ENCODE measurements at places on chromosomes 6 and 20.

DNA sequence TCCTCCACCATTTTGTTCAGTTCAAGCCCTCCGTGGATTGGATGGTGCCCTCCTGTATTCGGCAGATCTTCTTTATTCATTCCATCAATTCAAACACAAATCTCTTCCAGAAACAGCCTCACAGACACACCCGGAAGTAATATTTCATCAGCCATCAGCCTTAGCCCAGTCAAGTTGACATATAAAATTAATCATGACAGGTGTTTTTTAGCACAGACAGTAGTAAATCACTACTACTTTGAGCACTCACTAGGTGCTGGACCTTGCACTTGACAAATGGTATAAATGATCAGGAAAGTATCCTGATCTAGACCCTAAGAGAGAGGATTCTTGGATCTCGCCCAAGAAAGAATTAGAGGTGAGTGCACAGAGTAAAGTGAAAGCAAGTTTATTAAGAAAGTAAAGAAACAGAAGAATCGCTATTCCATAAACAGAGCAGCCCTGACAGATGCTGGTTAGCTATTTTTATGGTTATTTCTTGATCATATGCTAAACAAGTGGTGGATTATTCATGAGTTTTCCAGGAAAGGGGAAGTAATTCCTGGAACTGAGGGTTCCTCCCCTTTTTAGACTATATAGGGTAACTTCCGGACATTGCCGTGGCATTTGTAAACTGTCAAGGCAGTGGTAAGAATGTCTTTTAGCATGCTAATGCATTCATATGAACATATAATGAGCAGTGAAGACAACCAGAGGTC lies 194.6 kb upstream of the LAMP5 start:
- DNase-seq: no peak

DNA sequence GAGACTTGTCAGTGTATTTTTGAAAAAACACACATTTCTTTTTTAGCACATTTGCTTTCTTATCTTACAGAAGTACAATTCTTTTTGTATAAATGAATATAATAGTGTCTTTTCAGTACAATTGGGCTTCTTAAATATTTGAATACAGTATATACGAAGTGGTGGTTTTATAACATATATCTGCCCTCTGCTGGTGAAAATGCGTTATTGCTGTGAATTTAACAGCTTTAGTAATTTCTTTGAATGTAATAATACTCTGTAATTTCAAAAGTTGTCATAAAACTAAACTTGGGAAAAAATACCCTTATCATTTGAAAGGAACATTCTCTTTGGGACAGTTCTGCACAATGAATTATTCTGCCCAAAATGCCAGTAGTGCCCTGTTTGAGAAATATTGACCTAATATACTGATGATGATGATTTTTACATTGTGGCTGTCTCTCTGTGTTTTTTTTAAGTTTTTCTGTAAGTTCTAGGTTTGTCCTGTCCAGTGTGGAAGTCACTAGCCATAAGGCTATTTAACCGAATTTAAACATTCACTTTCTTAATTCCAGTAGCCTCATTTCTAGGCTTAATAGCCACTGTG lies 19.0 kb downstream of the SMAP1 start:
- DNase-seq: no peak

- no peak for DNase-seq
These were observed 174.7 kb downstream of the PREX1 start for GRCh38 chr20:48652961-48653705.

GRCh38 chr6:40719671-40720374 lies 132.7 kb upstream of the LRFN2 start:
- no peak for DNase-seq

DNA sequence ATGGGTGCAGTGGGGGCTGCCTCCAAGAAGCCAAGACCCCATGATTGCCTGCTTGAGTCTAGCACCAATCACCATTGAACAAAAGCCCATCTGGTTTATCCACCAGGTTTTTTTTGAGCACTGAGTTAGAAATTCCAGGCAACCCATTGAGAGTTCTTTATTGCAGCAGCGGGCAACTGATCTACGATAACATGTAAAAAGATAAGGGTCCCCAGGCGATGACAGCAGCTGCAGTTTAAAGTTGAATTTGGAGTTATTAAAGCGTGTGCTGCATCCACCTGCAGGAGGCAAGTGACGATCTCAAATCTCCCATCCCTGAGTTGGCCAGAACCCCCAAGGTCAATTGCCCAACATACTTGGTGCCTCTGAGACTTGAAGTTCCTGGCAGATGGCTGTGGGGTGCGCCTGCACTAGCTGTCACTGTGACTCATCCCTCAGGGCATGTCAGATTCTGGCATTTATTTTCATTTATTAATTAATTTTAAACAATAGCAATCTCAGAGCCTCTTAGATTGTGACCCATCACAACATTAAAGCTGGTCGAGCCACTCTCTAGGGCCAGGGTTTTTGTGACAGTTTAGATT lies 290.4 kb upstream of the SULF2 start:
- no peak for DNase-seq

- DNase-seq: no peak
These were observed 9.5 kb upstream of the SMIM8 start for GRCh38 chr6:87312860-87313259.

GRCh38 chr6:63352544-63353285 lies 32.9 kb upstream of the LGSN start:
- no peak for DNase-seq

DNA sequence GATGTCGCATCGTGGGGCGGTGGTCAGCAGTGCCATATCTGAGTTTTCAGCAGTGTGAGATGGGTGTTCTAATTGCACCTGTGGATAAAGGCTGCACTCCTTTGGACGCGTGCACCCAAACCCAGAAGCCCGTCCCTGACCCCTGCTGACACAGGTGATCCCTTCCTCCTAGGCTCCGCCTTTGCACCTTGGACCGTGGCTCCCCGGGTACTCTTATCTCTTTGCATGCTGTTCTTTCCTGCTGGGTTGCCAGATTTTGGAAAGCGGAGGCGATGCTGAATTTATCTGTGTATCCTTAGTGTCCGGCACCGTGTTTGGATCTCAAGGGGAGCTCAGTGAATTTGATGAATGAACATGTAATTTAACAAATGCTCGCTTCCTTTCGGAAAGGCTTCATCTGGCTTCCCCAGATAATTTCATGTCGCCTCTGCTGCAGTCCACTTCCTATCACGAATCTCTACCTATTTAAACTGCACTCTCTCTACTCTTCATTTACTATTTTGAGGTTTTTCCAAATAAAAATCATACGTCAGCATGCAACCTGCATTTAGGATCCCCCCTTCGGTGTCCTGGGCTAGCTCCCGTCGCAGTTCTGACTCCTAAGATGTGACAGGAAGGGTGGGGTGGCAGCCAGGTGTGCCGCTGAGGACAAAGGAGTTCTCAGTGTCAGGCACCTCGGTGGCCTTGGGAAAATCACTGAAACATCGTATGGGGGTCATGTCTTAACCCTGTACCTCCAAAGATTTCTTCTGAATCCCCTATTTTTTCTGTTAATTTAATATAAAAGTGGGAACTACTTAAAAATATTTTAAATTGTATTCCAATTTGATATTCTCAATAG lies 753 bp upstream of the PERP start:
- no peak for DNase-seq

DNA sequence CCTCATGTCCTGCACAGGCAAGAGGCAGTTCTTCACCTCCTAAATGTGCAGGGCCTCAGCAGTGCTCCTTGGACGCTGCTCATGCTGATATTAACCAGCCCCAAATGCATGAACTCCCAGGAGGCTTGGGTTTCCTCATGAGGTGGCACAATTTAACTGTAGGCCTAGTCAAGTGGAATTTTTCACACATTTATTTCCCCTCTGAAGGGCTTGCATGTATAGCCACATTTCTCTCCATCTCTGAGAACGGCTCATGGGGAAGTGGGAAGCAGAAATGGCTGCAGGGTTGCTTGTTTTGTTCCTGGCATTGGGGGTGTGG lies 72.8 kb upstream of the PAX1 start:
- DNase-seq: no peak

DNA sequence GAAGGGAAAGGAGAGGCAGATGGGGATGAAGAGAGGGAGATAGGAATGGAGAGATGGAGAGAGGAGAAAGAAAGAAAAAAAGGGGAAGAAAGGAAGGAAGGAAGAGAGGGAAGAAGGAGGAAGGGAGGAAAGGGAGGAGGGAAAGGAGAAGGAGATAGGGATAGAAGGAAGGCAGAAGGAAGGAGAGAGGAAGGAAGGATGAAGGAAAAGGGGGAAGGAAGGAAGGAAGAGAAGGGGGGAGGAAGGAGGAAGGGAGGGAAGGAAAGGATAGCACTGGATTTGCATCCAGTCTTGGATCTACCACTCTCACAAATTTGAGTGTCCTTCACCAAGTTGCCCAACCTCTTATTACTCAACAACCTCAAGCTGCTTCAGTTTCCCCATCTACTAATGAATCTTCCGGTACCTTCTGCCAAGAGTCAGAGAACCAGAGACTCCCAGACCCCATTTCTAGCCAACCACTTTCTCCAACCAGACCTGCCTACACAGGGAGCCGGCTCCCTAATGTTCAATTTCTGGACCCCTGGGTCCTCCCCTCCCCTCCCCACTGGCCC lies 79.7 kb upstream of the FOXP4 start:
- DNase-seq: no peak

- no peak for DNase-seq
These were observed 62.4 kb downstream of the ADNP start for GRCh38 chr20:50868509-50869495.

DNA sequence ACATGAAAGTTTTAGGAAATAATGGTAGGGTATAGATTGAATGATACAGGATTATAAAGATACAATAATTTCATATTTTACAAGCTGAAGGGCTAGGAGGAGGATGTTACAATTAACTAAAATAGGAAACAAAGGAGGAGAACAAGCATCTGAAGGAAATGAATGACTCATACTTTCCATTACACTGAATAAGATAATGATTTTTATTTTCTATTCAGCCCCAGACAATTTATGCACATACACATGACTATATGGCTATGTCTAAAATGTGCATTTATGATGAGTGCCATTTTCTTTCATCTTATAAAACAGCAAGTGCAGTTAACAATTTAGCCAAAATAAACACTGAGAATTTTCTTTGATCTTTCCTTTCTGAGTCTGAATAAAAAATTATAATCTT lies 994.6 kb upstream of the ADGRB3 start:
- no peak for DNase-seq

DNA sequence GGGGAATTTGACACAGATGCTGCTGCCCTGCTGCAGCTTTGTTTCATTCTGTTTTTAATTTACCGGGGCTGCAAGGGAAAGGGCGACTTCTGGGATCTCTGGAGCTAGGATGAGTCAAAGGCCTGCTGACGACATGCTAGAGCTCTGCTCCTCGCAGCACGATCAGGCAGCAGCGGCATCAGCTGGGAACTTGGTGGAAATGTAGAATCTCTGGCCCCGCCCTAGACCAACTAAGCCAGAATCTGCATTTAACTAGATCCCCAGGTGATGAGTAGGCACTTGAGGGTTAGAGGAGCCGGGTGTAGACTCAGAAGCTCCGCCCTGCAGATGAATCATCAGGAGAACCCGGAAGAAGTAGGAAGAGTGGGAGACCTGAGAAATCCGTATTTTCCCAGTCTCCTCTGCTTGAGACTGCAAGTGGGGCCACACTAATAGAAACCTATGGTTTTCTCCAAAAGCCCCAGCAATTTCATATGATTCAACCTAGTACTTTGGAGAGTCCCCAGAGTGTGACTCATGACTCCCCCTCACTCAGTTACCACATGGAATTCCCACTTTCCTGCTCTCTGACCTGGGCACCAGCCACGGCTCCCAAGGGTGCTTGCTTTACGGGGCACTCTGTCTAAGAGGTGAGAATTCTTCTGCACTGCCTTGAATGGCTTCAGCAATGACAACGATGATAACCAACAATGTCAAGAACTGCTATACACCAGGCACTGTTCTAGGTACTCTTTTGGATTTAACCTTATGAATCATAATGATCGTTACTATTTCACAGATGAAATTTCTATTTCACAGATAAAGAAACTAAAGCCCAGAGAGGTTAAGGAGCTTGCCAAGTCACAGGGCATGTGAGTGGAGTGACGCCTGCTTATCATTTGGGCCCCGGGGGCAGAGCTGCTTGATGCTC lies 18.1 kb downstream of the TUBB2B start:
- no peak for DNase-seq

DNA sequence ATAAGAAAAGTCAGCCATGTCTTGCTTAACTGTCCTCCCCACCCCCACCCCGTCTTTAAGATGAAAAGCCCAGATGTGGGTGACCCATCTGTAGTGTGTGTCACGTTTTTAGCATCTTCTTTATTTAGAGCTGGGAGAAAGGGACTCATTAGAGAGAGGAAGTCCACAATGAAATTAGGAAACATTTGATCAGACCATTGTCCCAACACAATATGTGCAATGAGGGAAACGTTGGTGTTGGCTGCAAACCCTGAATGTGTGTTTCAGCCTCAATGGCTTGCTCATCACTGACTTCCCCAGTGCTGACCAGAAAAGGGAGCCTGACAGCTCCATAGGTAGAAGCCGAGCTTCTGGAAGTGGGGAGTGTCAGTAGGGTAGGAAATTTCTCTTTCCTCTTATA lies 475.7 kb downstream of the CD83 start:
- no peak for DNase-seq

- no peak for DNase-seq
These were observed 64.5 kb downstream of the CDC5L start for GRCh38 chr6:44451803-44452695.

DNA sequence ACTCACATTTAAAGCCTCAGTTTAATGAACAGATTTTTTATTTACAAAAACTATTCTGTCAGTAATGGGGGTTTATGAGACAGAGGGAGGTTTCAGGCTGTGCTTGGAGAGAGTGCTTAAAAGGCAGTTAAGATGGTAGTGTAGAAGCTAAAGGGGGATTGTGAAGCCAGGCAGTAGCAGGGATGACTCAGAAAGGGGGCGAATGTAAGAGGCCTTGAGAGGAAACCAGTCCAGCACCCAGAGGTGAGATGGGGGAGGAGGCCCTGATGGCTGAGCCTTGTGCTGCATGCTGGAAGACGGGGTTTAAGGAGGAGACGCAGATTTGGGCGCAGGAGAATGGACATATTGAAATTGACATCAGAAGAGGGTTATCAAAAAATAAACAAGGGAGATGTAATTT lies 6.6 kb upstream of the SERPINB9 start:
- DNase-seq: no peak

DNA sequence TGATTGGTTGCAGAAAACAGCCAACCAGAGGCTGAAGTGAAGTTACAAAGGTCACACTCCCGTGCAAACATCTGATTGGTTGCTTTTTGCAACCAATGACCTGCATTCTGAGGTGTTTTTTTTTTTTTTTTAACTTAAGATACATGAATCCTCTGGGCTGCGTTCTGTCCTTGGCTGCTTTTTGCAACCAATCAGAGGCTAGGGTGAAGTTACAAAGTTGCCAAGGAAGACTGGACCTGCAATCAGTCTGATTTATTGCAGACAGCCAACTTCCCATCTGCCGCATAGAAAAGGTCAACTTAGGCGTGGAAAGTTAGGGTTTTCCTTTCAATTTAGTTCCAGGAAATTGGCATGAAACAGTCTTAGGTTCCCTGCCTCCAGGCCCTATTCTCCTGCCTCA lies 292.9 kb downstream of the PLCB1 start:
- no peak for DNase-seq

- DNase-seq: no peak
These were observed 3.4 kb downstream of the MED20 start for GRCh38 chr6:41917528-41917927.

- DNase-seq: no peak
These were observed 14.9 kb downstream of the MAN1A1 start for GRCh38 chr6:119334535-119335264.

Data from effector memory CD4-positive, alpha-beta T cell (primary cell).